ENCODE measurements at places on chromosomes 5 and 9.

GRCh38 chr9:69542058-69542457, 130.1 kb downstream of the APBA1 start:
- DNase-seq, result no peak
- H3K27ac ChIP-seq, result no peak overlapping the region
- peaks cover 2% of the 10 kb centered on the region for H3K27me3 ChIP-seq
- H3K4me1 ChIP-seq, result no peaks in the 10 kb centered on the region

- no peaks in the 10 kb centered on the region for H3K4me1 ChIP-seq
- H3K36me3 ChIP-seq, result no peaks in the 10 kb centered on the region
- DNase-seq, result no peak
- H3K27ac ChIP-seq, result no peak overlapping the region
- no peaks in the 10 kb centered on the region for H3K27me3 ChIP-seq
Observed at GRCh38 chr9:130351343-130351742, 85.8 kb downstream of the HMCN2 start.

- H3K36me3 ChIP-seq, result no peaks in the 10 kb centered on the region
- DNase-seq, result no peak
- no peak overlapping the region for H3K27ac ChIP-seq
- no peak overlapping the region for H3K4me3 ChIP-seq
- H3K27me3 ChIP-seq, result no peaks in the 10 kb centered on the region
- H3K4me1 ChIP-seq, result peaks cover 5% of the 10 kb centered on the region
Observed at GRCh38 chr5:172868924-172869591, 35.0 kb downstream of the ERGIC1 start.

DNA sequence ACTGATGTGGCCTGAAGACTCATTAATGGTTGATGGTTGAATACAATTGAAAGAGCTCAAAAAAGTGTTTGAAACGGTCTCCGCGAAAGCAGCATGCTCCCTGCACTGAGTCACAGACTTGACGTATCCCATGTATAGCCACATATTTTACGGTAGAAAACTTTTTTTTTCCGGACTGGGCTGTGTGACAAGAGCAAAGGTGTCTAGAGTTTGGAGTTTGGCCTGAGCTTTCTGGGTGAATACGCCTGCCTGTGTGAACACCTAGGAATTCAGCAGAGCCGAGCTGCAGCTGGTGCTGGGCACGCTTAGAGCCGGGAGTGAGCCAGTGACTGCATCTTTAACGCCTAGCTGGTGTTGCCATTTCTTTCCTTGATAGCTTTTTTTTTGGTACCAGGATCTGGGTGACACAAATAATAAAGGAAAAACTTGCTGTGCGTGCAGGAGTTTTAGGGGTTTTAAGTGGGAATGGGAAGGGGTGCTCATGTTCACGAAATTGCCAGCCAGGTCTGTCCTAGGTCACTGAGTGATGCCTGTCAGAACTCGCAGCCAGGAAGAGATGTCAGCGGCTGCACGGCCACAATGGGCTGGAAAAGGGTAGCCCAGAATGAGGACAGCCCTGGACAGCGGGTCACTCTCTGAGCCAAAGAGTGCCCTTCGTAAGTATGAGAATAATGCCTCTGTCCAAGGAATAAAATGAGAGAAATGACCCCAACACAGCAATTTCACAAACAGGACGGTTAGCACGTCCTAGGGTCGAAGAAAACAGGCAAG, 51.7 kb downstream of the PSMB7 start:
- H3K4me3 ChIP-seq, result no peak overlapping the region
- peaks cover 10% of the 10 kb centered on the region for H3K36me3 ChIP-seq
- no peaks in the 10 kb centered on the region for H3K27me3 ChIP-seq
- no peak for DNase-seq

GRCh38 chr5:114308017-114308416, 53.9 kb upstream of the KCNN2 start:
- H3K27ac ChIP-seq, result no peak overlapping the region
- no peak for DNase-seq
- H3K4me3 ChIP-seq, result no peak overlapping the region

DNA sequence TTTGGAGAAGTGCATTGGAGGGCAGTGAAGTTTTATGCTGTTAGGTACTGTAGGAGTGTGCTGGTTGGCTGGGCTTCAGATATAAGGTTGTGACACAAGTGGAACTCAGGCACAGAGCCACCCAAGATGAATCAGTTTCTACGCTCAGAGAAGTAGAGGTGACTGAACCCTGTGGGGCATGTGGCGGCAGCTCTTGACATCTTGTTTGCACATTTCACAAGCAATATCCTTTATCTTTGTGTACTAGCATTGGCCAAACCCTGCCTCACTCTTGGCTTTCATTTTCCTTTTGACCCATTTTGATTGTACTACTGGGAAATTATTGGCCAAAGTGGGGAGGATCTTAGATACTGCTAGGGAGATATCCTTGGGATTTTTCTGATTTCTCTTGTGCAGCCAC, 110.0 kb downstream of the PSAT1 start:
- no peak overlapping the region for H3K4me3 ChIP-seq
- peaks cover 3% of the 10 kb centered on the region for H3K27me3 ChIP-seq
- no peak for DNase-seq
- H3K4me1 ChIP-seq, result no peaks in the 10 kb centered on the region
- no peaks in the 10 kb centered on the region for H3K36me3 ChIP-seq

- no peak for DNase-seq
- H3K4me1 ChIP-seq, result no peaks in the 10 kb centered on the region
- no peak overlapping the region for H3K27ac ChIP-seq
- no peaks in the 10 kb centered on the region for H3K27me3 ChIP-seq
- no peaks in the 10 kb centered on the region for H3K36me3 ChIP-seq
Observed at GRCh38 chr5:13316176-13316575, 628.3 kb downstream of the DNAH5 start.

GRCh38 chr9:124077915-124078572, 66.5 kb downstream of the LHX2 start:
- no peaks in the 10 kb centered on the region for H3K36me3 ChIP-seq
- no peaks in the 10 kb centered on the region for H3K4me1 ChIP-seq
- no peak overlapping the region for H3K27ac ChIP-seq
- H3K27me3 ChIP-seq, result peaks cover 2% of the 10 kb centered on the region
- H3K4me3 ChIP-seq, result no peak overlapping the region
- no peak for DNase-seq

GRCh38 chr9:28025186-28025585, 451.9 kb upstream of the C9orf72 start:
- no peak overlapping the region for H3K27ac ChIP-seq
- no peak for DNase-seq
- no peaks in the 10 kb centered on the region for H3K36me3 ChIP-seq
- no peak overlapping the region for H3K4me3 ChIP-seq
- no peaks in the 10 kb centered on the region for H3K27me3 ChIP-seq

- no peak for DNase-seq
- H3K4me1 ChIP-seq, result no peaks in the 10 kb centered on the region
- H3K36me3 ChIP-seq, result no peaks in the 10 kb centered on the region
- no peaks in the 10 kb centered on the region for H3K27me3 ChIP-seq
- no peak overlapping the region for H3K27ac ChIP-seq
Observed at GRCh38 chr5:109682383-109682782, 7.3 kb upstream of the MAN2A1 start.

DNA sequence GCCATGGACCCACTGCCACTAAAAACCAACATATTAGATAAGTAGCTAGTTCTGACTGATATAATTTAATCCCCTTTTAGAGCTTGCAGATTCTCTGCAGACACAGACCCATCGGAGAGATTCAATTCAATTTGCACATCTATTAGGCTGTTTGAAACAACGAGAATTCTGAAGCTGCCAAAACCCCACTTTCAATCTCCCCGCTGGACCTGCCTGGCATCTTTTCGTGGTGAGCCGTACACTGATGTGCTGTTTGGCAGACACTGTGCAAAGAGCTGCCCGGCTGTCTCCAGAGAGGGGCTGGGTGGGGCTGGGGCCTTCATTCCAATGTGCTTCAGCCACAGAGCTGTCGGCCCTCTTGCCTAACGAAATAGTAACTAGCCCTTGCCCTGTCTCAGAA, 42.1 kb upstream of the FAM240B start:
- no peak overlapping the region for H3K4me3 ChIP-seq
- no peaks in the 10 kb centered on the region for H3K4me1 ChIP-seq
- H3K27me3 ChIP-seq, result peaks cover 4% of the 10 kb centered on the region
- no peak for DNase-seq
- no peaks in the 10 kb centered on the region for H3K36me3 ChIP-seq

DNA sequence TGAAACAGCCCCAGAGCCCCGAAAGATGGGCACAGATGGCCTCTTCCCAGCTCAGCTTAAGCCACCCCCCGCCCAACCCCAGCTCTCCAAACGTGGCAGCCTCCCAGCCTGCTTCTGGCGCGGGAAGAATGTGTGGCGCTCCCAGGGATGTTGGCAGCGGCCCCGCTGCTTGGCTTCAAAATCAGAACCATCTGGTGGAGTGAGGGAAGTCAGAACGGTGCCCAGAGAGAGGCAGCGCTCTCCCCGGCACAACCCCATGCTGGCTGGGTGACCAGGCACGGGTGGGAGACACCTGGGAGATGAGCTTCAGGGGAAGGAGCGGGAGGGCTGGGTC, 72.7 kb upstream of the ORM1 start:
- H3K36me3 ChIP-seq, result no peaks in the 10 kb centered on the region
- no peaks in the 10 kb centered on the region for H3K4me1 ChIP-seq
- no peak overlapping the region for H3K27ac ChIP-seq
- H3K27me3 ChIP-seq, result no peaks in the 10 kb centered on the region
- H3K4me3 ChIP-seq, result no peak overlapping the region

DNA sequence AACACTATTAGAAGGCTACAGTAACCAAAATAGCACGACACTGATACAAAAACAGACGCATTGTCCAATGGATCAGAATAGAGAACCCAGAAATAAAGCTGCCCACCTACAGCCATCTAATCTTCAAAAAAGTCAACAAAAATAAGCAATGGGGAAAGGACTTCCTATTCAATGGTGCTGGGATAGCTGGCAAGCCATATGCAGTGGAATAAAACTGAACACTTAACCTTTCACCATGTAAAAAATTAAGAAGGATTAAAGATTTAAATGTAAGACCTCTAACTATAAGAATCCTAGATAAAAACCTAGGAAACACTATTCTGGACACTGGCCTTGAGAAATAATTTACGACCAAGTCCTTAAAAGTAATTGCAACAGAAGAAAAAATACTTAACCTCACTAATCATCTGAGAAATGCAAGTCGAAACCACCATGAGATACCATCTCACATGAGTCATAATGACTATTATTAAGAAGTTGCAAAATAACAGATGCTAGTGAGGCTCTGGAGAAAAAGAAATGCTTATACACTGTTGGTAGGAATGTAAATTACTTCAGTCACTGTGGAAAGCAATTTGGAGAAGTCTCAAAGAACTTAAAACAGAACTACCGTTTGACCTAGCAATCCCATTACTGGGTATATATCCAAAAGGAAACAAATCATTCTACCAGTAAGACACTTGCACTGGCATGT, 203.3 kb upstream of the CDH9 start:
- DNase-seq, result no peak
- no peaks in the 10 kb centered on the region for H3K27me3 ChIP-seq
- H3K36me3 ChIP-seq, result no peaks in the 10 kb centered on the region
- H3K27ac ChIP-seq, result no peak overlapping the region

GRCh38 chr9:136657974-136658848, 4.5 kb upstream of the EGFL7 start:
- no peak for DNase-seq
- no peak overlapping the region for H3K4me3 ChIP-seq
- H3K36me3 ChIP-seq, result no peaks in the 10 kb centered on the region

- no peaks in the 10 kb centered on the region for H3K36me3 ChIP-seq
- H3K4me3 ChIP-seq, result no peak overlapping the region
- DNase-seq, result no peak
- no peaks in the 10 kb centered on the region for H3K4me1 ChIP-seq
- H3K27ac ChIP-seq, result no peak overlapping the region
Observed at GRCh38 chr5:144036476-144036875, 134.0 kb downstream of the YIPF5 start.

GRCh38 chr9:77982581-77983319, 48.9 kb downstream of the GNAQ start:
- H3K4me1 ChIP-seq, result peaks cover 29% of the 10 kb centered on the region
- no peaks in the 10 kb centered on the region for H3K36me3 ChIP-seq
- H3K4me3 ChIP-seq, result no peak overlapping the region
- no peaks in the 10 kb centered on the region for H3K27me3 ChIP-seq
- DNase-seq, result no peak

GRCh38 chr9:134059188-134059641, 8.6 kb downstream of the BRD3 start:
- no peak overlapping the region for H3K4me3 ChIP-seq
- DNase-seq, result no peak
- peaks cover 2% of the 10 kb centered on the region for H3K4me1 ChIP-seq
- H3K27me3 ChIP-seq, result no peaks in the 10 kb centered on the region

GRCh38 chr9:93567271-93567959, 9.0 kb upstream of the PHF2 start:
- peak overlapping the region; percentile 75 for H3K4me3 ChIP-seq
- H3K27me3 ChIP-seq, result no peaks in the 10 kb centered on the region
- H3K27ac ChIP-seq, result peak overlapping the region; percentile 88
- H3K4me1 ChIP-seq, result peaks cover 13% of the 10 kb centered on the region
- peaks cover 19% of the 10 kb centered on the region for H3K36me3 ChIP-seq

GRCh38 chr5:65185468-65185867, 296.3 kb downstream of the ADAMTS6 start:
- H3K36me3 ChIP-seq, result no peaks in the 10 kb centered on the region
- H3K27me3 ChIP-seq, result no peaks in the 10 kb centered on the region
- no peak overlapping the region for H3K4me3 ChIP-seq
- DNase-seq, result no peak
- H3K27ac ChIP-seq, result no peak overlapping the region
- no peaks in the 10 kb centered on the region for H3K4me1 ChIP-seq

DNA sequence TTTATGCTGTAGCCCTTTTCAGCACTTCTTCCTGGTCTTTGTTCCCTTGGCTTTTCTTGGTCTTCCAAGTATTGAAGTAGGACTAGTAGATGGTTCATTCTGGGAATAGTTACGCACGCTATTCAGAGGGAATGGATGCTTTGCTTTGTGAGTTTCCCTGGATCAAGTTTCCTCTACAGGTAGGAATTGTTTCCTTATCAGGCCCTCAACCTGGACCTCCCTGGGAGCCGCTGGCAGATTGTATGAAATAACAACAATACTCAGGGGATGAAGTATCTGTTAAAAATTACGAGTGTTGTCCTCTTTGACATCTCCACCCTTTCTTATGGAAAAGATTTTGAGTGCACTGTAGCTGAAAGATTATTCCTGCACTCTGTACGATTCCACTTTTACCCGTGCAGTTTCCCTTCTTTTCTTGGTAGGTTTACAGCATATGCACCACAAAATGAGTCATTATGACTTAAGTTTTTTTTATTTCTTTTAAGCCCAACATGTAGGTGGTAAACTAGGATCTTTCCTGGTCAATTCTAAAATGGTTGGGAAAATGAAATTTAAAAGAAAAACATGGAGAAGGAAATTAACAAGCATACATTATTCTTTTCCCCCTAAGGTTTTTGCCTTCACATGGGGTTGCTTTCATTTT, 57.9 kb downstream of the ARHGAP26 start:
- no peaks in the 10 kb centered on the region for H3K27me3 ChIP-seq
- H3K36me3 ChIP-seq, result no peaks in the 10 kb centered on the region
- DNase-seq, result no peak
- no peaks in the 10 kb centered on the region for H3K4me1 ChIP-seq
- H3K27ac ChIP-seq, result no peak overlapping the region
- H3K4me3 ChIP-seq, result no peak overlapping the region
